ENCODE measurements at places on chromosomes 7 and 10. TPM values are rescaled to one million over a fixed set of nuclear protein-coding genes. Genes with fewer than 3 reads are reported as not detected.

DNA sequence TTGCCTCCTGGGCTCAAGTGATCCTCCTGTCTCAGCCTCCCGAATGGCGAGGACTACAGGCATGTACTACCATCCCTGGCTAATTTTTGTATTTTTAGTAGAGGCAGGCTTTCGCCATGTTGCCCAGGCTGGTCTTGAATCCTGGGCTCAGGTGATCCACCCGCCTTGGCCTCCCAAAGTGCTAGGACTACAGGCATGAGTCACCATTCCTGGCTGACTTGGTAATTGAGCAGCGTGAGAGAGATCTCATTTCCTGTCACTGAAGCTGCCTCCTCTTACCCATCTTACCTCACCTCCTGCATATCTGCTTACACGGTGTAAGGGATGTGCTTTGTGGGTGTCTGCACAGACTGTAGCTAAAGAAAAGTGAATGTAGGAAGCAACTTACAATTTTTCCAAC, 9.7 kb downstream of the IFIT3 start:
- peaks cover 19% of the 10 kb centered on the region for H3K36me3 ChIP-seq
- H3K27ac ChIP-seq: no peak overlapping the region
- H3K4me3 ChIP-seq: no peak overlapping the region
- DNase-seq: no peak
- H3K27me3 ChIP-seq: no peaks in the 10 kb centered on the region

The ANKRD2 gene
- total RNA-seq: not detected

The C1QL3 gene
- total RNA-seq: not detected

GRCh38 chr10:103281753-103282152, 4.8 kb downstream of the INA start:
- H3K4me3 ChIP-seq: no peak overlapping the region
- no peak overlapping the region for H3K27ac ChIP-seq
- H3K27me3 ChIP-seq: peaks cover 22% of the 10 kb centered on the region
- H3K36me3 ChIP-seq: no peaks in the 10 kb centered on the region
- H3K4me1 ChIP-seq: peaks cover 8% of the 10 kb centered on the region
- no peak for DNase-seq

DNA sequence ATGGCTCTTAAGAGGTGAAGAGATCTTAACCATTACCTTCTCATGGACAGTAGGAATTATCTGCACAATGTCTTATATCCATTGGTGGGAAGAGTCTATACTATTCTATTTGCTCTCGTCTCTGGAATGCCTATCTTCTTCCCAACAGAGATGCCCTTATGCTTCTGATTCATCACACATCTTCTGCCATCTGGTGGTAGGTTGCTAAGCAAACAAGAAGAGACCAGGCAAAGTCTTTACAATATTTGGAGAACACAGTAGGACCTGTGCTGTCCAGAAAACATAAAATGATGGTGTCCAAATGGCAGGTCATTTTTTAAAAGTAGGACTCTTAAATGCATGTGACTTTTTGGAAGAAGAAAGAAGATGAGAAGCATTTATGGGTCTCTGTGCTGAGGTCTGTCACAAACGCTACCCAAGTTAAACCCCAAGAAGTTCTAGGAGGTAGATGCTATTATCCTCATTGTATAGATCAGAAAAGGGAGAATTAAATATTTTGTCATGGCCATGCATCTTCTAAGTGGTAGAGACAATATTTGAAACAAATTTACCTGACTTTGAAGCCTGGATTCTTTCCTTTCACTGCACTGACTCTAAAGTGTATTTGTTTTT, 67.8 kb upstream of the NXPH1 start:
- no peak for DNase-seq
- H3K27me3 ChIP-seq: no peaks in the 10 kb centered on the region
- H3K27ac ChIP-seq: no peak overlapping the region
- H3K4me1 ChIP-seq: no peaks in the 10 kb centered on the region
- no peaks in the 10 kb centered on the region for H3K36me3 ChIP-seq
- no peak overlapping the region for H3K4me3 ChIP-seq

DNA sequence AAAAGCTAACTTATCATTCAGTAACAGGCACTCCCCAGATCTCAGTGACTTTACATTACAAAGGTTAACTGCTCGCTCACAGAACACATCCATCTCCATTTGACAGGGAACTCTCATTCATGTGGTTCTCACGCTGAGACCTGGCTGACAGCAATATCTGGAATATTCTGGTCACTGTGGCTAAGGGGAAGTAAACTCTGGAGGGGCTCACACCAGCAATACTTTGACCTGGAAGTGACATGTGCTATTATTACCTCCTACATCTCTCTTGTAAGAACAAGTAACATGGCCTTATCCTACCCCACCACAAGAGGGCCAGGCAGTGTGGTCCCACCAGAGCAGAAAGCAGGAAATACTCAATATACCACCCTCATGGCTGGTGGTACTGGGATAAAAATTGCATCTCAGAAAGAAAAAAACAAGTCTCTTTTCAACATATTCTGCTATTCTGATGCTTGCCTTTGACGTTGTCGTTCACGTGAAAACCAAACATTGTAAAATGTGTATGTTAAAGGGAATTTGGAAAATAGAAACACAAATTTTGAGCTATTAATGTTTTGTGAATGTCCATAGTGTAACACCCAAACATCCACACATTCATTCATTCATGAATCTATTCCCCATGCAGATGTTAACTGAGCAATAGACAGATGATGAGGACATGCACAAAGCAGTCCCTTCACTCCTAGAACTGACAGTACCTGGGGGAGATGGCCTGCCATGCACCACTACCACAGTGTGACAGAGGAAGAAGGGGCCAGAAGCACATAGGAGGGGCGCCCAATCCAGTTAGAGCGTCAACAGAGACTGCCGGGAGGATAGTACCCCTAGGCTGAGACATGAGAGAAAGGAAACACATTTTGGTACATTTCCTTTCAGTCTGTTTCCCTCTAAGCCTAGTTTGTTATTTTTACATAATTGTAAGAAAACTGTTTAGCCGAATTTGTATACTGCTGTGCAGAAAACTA, 166.0 kb upstream of the SP4 start:
- peaks cover 12% of the 10 kb centered on the region for H3K4me1 ChIP-seq
- no peaks in the 10 kb centered on the region for H3K27me3 ChIP-seq
- H3K4me3 ChIP-seq: no peak overlapping the region
- H3K36me3 ChIP-seq: no peaks in the 10 kb centered on the region
- peak overlapping the region; percentile 28 for H3K27ac ChIP-seq
- peak; percentile 73 for DNase-seq

DNA sequence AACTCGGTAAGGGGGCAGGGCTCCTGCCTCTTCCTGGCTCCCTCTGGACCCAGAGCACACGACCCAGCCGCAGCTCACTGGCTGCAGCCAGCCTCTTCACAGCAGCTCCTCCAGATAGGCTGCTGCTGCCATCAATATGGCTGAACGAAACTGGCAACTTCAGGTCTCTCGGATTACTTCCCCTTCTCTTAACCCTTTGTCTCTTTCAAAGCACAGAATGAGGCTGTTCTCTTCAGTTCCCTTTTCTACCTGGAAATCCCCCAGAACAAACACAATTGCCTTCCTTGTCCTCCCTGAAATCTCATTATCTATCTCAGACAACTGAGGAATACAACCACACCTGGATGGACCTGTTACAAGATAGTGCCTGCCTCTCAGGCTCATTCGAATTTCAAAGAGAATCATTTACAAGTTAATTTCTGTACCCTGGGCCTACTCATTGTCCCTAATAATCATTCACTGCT, 193.4 kb upstream of the MBL2 start:
- H3K4me3 ChIP-seq: peak overlapping the region; percentile 15
- no peaks in the 10 kb centered on the region for H3K36me3 ChIP-seq
- H3K4me1 ChIP-seq: peaks cover 11% of the 10 kb centered on the region

- H3K36me3 ChIP-seq: no peaks in the 10 kb centered on the region
- no peaks in the 10 kb centered on the region for H3K4me1 ChIP-seq
- DNase-seq: no peak
- no peak overlapping the region for H3K27ac ChIP-seq
- H3K4me3 ChIP-seq: no peak overlapping the region
Observed at GRCh38 chr10:130725474-130725970, 586.0 kb downstream of the TCERG1L start.

DNA sequence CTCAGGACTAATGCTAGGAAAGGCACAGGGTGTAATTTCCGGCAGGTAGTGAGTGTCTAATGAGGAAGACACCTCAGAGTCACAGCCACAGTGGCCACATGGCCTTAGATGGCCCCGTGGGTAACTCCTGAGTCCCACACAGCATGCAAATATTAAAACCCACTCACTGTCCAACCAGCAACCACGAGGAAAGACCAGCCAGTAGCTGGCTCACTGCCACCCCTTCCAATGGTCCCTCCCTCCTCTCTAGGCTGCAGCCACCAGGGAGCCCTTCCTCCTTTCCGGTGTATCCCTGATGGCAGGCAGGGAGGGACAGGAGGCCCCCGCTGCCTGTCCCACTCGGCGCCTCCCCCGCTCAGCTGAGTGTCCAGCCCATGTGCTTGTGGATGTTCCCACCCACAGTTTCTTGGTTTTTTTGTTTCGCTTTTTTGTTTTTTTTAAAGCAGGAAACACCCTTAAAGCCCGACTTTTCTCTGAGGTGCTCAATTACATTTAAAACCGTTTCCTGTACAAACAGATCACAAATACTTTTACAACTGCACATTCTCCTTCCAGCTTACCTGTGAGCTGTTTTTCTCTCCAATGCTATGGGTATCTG, 9.2 kb downstream of the BNIP3 start:
- H3K27me3 ChIP-seq: no peaks in the 10 kb centered on the region
- H3K4me1 ChIP-seq: no peaks in the 10 kb centered on the region
- no peak overlapping the region for H3K27ac ChIP-seq
- peaks cover 18% of the 10 kb centered on the region for H3K36me3 ChIP-seq
- no peak overlapping the region for H3K4me3 ChIP-seq

GRCh38 chr7:138407792-138408191, 52.3 kb upstream of the TRIM24 start:
- H3K36me3 ChIP-seq: no peaks in the 10 kb centered on the region
- no peaks in the 10 kb centered on the region for H3K27me3 ChIP-seq
- H3K27ac ChIP-seq: no peak overlapping the region
- no peaks in the 10 kb centered on the region for H3K4me1 ChIP-seq
- no peak for DNase-seq

DNA sequence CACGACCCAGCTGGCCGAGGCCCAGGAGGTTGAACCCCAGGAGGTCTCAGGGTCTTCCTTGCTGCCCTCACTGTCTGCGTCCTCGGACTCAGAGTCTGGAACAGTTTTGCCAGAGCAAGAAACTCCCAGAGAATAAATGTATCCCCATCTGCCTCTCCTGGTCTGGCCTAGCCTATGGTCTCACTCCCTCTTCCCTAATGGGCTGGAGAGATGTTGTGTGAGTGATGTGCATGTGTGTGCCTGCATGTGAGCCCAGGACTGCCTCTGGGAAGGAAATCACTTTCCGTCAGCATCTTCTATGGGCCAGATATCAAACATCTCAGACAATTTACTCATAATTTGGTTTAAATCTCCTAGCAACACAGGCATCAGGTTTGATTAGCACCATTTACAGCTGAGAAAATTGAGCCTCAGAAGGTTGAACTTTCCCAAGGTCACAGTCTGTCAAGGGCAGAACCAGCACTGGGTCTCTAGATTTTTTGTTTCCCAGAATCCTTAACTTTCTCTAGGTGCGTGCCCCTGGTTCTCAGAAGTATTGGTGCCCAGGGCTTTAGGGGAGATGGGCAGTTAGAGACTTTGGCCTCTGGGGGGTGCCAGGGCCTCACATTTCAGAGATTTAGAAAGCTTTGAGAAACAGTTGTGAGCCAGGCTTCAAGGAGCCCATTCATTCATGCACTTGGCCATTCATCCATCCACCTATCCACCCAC, 4.9 kb downstream of the TMEM270 start:
- H3K27ac ChIP-seq: no peak overlapping the region
- H3K4me3 ChIP-seq: no peak overlapping the region
- peak; percentile 34 for DNase-seq
- no peaks in the 10 kb centered on the region for H3K27me3 ChIP-seq
- H3K4me1 ChIP-seq: no peaks in the 10 kb centered on the region

The HUS1 gene
- total RNA-seq: 70.8 TPM

The AGMO gene
- not detected for total RNA-seq

- no peak overlapping the region for H3K4me3 ChIP-seq
- no peak for DNase-seq
- no peaks in the 10 kb centered on the region for H3K4me1 ChIP-seq
- H3K27me3 ChIP-seq: no peaks in the 10 kb centered on the region
- no peaks in the 10 kb centered on the region for H3K36me3 ChIP-seq
Observed at GRCh38 chr10:99316374-99316773, 12.8 kb upstream of the CNNM1 start.

- H3K36me3 ChIP-seq: no peaks in the 10 kb centered on the region
- DNase-seq: no peak
- no peaks in the 10 kb centered on the region for H3K4me1 ChIP-seq
- H3K4me3 ChIP-seq: no peak overlapping the region
- H3K27me3 ChIP-seq: no peaks in the 10 kb centered on the region
Observed at GRCh38 chr10:61618388-61618961, 44.3 kb upstream of the CABCOCO1 start.

GRCh38 chr10:49053053-49053997, 62.0 kb downstream of the VSTM4 start:
- no peak overlapping the region for H3K4me3 ChIP-seq
- H3K27ac ChIP-seq: no peak overlapping the region
- DNase-seq: no peak
- H3K27me3 ChIP-seq: no peaks in the 10 kb centered on the region
- no peaks in the 10 kb centered on the region for H3K4me1 ChIP-seq

The CTAGE4 gene
- not detected for total RNA-seq

The FAM13C gene
- not detected for total RNA-seq

GRCh38 chr7:25091176-25091575, 33.9 kb downstream of the CYCS start:
- H3K36me3 ChIP-seq: no peaks in the 10 kb centered on the region
- H3K27ac ChIP-seq: no peak overlapping the region
- DNase-seq: no peak

GRCh38 chr7:57071-57470, 135.3 kb upstream of the FAM20C start:
- H3K4me1 ChIP-seq: no peaks in the 10 kb centered on the region
- no peak overlapping the region for H3K27ac ChIP-seq
- no peak for DNase-seq
- H3K27me3 ChIP-seq: no peaks in the 10 kb centered on the region
- no peak overlapping the region for H3K4me3 ChIP-seq
